ENCODE measurements at places on chromosomes 11 and 22.

DNA sequence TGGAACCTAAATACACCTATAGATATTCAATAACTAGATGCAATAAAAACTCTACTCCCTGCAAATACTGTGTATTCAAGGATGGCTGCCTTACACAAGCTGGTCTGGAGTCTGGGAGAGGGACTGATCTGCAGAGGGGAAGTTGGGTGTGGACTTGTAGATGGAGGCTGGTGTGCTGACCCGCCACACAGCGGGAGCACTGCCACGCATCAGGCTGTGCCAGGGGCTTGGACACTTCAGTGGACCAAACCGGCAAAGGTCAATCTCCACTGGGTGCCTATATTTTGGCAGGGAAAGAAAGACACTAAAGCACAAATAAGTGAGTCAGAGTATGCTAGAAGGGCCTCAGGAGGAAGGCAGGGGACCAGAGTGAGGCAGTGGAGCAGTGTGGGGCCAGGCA is 2.1 kb upstream of the SHANK3 start:
- DNase-seq, result no peak

DNA sequence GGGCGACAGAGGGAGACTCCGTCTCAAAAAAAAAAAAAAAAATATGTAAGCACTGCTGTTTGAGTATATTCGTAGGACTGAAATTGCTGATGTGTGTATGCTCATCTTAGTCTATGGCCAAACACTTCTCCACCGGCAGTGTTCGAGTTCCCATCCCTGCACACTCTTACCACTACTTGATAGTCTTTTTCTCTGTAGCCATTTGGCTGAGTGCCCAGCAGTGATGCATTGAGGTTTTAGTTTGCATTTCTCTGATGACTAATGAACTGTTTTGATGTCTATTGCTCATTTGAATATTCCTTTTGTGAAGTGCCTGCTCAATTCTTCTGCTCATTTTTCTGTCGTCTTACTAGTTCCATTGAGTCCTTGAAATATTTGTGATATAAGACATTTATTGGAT is 1.9 kb downstream of the TIRAP start:
- no peak for DNase-seq

- no peak for DNase-seq
Measured at GRCh38 chr11:73072935-73073481, 69.1 kb downstream of the FCHSD2 start.

GRCh38 chr22:17866621-17867020 is 92.4 kb upstream of the BID start:
- DNase-seq, result no peak

GRCh38 chr11:134215836-134216235 is 7.9 kb downstream of the NCAPD3 start:
- DNase-seq, result no peak

DNA sequence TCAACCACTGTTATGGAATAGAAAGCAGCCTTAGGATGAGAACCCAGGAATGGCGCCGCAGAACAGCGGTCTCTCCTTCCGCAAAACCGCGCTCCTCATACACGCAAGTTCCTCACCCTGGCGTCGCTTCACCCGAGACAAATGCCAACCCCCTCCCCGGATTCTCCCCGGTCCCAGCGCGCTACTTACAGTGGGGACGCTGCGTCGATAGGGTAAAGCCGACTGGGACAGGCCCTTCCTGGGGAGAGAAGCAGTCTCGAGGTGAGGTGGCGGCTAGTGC is 287 bp downstream of the RPS13 start:
- no peak for DNase-seq

DNA sequence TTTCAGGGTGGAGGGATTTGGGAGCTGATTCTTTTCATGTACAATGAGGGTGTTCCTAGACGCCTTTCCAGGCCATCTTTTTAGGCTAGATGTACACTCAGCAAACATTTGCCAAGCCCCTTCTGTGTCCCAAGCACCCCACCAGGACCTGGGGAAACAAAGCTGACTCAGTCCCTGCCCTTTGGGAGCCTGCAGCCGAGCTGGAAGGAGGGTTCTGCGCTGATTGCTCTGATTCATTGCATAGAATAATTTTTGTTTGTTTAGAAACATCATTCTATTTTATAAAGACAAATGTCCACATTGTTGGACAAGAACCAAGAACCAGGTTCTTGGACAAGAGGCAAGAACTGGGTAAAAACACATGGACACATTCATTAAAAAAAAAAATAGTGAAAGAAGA is 16.7 kb downstream of the TP53AIP1 start:
- no peak for DNase-seq

- DNase-seq, result peak; percentile 45
Measured at GRCh38 chr11:13772223-13773046, 104.0 kb downstream of the FAR1 start.

DNA sequence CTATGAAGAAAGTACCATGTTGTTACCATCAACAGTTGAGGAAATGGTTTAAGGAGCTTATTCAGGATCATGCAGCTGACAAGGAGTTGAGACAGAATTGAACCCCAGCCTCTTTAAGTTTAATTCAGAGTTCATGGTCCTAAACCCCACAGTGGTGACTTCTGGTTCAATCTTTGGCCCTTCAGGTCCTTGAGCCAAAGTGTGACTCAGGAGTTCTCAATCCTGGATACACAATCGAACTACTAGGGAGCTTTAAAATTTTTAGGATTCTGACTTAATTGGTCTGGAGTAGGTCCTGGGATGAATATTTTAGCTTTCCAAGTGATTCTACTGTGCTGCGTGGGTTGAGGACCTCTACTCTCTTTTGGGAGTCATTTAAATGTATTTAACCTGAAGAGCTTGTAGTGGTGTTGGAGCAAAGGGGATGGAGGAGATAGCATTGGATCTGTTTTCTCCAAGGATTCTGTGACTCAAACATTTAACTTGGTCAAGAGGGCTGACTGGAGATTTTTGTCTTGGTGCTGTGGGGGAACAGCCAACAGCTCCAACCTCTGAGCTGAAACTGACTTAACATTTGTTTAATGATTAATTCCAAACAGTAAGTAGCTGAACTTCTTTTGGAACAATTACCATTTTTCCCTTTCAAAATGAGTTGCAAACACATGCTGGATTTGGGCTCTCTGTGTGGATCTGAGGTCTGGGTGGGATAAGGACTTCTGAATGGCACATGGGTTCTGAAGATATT is 80.1 kb downstream of the INSC start:
- no peak for DNase-seq
